ENCODE measurements at places on chromosomes 7 and 10. TPM values are rescaled to one million over a fixed set of nuclear protein-coding genes. Genes with fewer than 3 reads are reported as not detected.

Gene RTKN2
- 2.9 TPM for total RNA-seq

Gene RNF148
- 0.40 TPM for total RNA-seq

Gene MALRD1
- total RNA-seq, result 0.66 TPM

Gene HABP2
- total RNA-seq, result not detected

Gene PPP1R3C
- 124 TPM for total RNA-seq

Gene UPP1
- total RNA-seq, result 12.3 TPM

Gene SFTPD
- total RNA-seq, result not detected

Gene VSTM2A
- not detected for total RNA-seq

Gene ADAMTS14
- 3.7 TPM for total RNA-seq

Gene PIK3CG
- 0.26 TPM for total RNA-seq

Gene PGAM2
- 1.2 TPM for total RNA-seq

Gene SRRM3
- not detected for total RNA-seq

Gene CTAGE4
- total RNA-seq, result 0.66 TPM

Gene NAT16
- total RNA-seq, result not detected

Gene RAPGEF5
- 39.3 TPM for total RNA-seq

Gene RASA4
- 118 TPM for total RNA-seq

Gene GIMAP7
- 1.8 TPM for total RNA-seq

Gene OR2A5
- not detected for total RNA-seq

Gene GTF2IRD2
- 4.8 TPM for total RNA-seq

Gene ABCB1
- 3.9 TPM for total RNA-seq

Gene SPRN
- 0.12 TPM for total RNA-seq

Gene COL1A2
- total RNA-seq, result 2,181 TPM

Gene GIMAP5
- total RNA-seq, result 0.12 TPM

Gene TAS2R41
- total RNA-seq, result not detected

Gene LIPA
- total RNA-seq, result 57.8 TPM

Gene TFR2
- total RNA-seq, result 0.40 TPM

Gene DUS4L
- 7.2 TPM for total RNA-seq

Gene TEX47
- not detected for total RNA-seq

Gene CFAP69
- total RNA-seq, result 6.1 TPM

Gene TMEM229A
- total RNA-seq, result 0.13 TPM

Gene TYSND1
- 7.4 TPM for total RNA-seq

Gene TMEM130
- 0.25 TPM for total RNA-seq

Gene THSD7A
- 1.1 TPM for total RNA-seq

Gene LEP
- not detected for total RNA-seq

Gene PPP1R17
- total RNA-seq, result not detected

Gene NFKB2
- 14.0 TPM for total RNA-seq

Gene BMPER
- total RNA-seq, result 5.9 TPM

Gene UCMA
- total RNA-seq, result not detected

Gene EPHB6
- total RNA-seq, result 23.1 TPM

Gene STRIP2
- total RNA-seq, result 2.9 TPM

Data from aortic smooth muscle cell (primary cell).